ENCODE measurements at places on chromosomes 12 and 14.
A peak's percentile ranks its signal among the peaks of the same experiment; 100 is the strongest.

- no peak for DNase-seq
These were observed 61.5 kb downstream of the IQSEC3 start for GRCh38 chr12:128079-128478.

DNA sequence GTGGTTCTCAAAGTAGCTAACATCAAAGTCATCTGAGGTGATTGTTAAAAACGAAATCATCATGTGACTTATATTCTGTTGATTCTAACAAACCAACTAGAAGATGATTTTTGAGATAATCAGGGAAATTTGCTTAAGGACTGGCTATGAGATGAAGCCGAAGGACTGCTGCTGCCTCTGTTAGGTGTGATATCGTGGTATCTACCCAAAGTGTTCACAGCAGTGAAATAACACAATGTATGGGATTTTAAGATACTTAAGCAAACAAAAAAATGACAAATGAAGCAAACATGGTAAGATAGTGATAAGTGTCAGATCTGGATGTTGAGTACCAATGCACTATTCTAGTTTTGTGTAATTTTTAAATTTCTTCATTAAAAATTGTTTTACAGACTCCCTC, 59.1 kb downstream of the GXYLT1 start:
- no peak for DNase-seq

GRCh38 chr14:55556929-55557623, 22.9 kb upstream of the KTN1 start:
- DNase-seq = peak; percentile 81

- DNase-seq = no peak
These were observed 69.4 kb upstream of the PRIMA1 start for GRCh38 chr14:93857500-93858283.

DNA sequence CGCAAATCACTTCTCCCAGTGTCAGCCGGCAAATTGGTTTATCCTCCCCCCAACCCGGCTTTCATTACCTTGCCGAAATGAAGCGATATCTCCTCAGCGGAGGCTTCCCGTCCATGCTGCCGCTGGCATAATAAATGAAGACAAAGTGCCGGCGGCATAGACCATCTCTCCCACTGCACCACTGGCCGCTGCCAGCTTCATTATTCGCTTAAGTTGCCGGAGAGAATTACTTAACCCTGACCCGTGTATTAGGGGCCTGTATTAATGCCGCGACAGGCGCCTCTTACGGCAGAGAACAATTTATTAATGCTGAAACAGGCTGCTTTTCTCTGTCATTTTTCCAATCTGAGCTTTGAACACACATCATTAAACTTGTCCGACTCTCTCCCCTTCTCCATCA, 17.5 kb upstream of the GPATCH2L start:
- DNase-seq = no peak

DNA sequence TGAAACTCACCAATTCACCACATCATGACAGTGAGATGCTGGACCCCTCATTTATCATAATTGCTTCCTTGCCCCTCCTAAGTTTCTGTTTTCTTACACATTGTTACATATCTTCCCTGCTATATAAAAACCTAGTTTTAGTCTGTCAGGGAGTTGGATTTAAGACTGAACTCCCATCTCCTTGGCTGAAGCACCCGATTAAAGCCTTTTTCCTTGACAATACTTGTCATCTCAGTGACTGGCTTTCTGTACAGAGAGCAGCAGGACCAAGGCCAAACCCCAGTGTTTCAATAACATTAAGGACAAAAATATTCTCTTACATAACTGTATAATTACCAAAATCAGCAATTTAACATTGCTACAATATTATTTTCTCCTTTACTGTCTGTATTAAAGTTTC, 928.4 kb downstream of the TMTC2 start:
- no peak for DNase-seq

GRCh38 chr12:105706973-105707334, 376.5 kb downstream of the C12orf75 start:
- no peak for DNase-seq

GRCh38 chr12:82523996-82524395, 162.7 kb upstream of the TMTC2 start:
- no peak for DNase-seq

DNA sequence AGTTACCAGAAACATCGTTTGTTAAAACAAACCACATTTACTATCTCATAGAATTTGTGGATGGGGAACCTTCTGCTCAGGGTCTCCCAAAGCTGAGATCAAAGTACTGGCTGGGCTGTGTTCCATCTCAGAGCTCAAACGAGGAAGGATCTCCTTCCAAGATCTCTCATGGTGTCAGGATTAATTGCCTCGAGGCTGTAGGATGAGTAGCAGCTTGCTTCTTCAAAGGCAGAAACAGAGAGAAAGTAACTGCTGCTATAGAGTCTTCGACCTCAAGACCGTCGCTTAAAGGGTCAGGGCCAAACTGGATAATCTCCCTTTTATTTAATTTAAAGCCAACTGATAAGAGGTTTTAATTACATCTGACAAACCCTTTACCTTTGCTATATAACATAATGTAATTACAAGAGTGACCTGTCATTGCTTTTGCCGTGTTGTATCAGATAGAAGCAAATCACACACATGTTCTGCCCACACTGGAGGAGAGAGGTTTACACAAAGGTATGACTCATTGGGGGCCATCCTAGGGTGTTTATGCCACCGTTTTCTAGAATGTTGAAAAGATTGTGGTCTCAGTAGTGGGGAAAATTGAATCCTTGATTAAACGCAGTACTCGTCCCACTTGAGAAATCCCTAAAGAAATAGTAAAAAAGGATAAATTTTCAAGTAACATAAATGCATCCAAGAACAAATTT, 868.8 kb upstream of the TMEM132C start:
- DNase-seq = no peak

GRCh38 chr12:14635776-14636175, 60.6 kb downstream of the GUCY2C start:
- DNase-seq = no peak

DNA sequence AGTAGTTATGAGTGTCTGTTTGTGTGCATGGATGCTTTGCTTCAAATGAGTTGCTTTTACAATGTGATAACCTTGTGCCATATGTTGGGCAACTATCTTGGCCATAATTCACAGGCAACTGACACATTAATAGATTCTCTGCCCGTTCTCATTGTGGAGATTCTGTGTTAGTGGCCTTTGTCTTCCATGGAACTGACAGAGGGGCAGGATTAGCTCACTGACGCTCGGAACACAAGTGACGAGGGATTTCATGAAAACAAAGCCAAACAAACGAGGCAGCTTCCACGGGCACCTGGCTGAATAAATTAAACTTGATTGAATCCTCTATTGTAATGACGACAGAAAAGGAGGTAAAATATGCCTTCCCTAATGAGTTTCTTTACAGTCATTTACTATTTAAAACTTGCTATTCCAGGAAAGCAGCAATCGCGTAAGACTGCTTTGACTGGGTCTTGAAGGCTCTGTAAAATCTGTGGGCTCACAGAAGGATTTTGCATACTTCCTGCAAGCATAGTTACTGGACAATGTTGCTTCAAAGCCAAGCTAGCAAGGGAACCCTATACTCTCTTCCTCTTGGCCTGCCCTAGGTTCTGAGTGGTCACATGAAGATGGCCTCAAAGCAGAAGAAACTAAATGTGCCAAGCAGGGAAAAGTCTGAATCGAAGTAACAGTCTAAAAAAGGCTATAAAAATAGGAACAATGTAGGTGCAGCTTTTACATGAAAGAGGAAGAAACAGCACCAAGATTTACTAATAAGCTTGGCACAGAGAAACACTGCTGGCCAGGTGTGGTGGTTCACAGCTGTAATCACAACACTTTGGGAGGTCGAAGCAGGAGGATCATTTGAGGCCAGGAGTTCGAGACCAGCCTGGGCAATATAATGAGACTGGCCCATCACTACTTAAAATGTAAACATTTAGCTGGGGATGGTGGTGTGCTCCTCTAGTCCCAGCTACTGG, 28.1 kb upstream of the SINHCAF start:
- DNase-seq = no peak

GRCh38 chr14:65933400-65934069, 521.0 kb downstream of the FUT8 start:
- DNase-seq = no peak

DNA sequence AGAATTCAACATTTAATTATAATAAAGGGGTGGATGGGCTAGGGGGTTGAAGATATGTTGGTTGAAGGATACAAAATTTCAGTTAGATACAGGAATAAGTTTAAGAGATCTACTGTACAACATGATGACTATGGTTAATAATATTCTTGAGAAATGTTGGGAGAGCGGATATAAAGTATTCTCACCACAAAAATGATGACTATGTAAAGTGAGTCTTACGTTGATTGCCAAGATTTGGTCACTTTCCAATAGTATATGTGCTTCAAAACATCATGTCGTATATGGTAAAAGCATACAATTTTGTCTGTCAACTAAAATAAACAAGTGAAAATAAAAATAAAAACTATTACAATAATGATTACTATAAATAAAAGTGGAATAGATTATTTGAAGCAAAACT, 802.0 kb downstream of the C12orf50 start:
- no peak for DNase-seq

DNA sequence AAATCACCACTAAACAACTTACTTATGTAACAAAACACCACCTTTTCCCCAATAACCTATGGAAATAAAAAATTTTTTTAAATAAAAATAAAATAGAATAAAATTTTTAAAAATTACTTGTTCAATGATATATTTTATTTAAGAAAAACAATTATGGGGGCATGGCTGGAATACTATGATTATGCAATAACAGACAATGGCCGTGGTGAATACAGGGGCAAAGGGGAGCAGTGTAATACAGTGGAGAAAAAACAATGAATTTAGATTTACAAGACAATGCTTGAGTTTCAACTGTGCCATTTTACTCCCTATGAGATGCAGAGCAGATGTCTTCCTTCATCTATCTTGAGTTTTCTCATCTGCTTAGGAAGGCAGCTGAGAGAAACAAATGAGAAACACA, 72.9 kb downstream of the BLTP3B start:
- no peak for DNase-seq

DNA sequence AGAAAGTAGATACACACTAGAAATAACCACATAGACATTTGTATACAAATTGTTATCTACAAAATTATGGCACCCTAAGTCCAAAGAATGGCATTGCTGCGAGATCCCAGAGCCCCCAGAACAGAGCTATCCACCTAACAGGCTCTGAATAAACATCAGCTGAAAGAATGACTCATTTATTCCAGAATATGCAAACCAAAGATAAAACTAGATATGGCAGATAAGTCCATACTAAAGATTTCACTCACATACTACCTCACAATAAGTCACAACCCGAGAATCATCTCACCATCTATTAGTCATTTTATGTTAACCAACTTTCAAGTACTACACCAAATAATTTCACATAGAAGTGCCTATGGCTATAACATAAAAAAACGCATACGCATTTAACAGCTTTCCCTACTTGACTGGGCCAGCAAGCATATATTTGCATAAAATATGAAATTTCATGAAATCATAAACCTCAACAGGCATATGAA, 5.6 kb downstream of the CNIH1 start:
- no peak for DNase-seq

DNA sequence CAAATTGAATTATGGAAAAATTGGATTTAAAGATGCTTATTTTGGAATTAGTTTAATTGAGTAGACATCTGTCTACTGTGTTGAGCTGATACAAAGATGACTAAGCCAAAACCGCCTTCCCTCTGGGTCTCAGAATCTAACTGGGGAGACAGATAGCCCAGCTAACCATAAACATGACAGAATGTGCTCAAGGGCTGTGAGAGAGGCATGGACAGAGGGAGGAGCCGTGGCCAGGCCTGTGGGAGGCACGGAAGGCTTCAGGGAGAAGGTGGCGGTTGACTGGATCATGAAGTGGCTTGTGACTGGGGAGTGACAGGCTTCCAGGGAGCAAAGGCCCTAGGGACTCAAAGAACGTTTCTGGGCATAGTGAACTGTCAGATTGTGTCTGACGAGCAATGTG, 74.6 kb downstream of the DACT1 start:
- DNase-seq = no peak

DNA sequence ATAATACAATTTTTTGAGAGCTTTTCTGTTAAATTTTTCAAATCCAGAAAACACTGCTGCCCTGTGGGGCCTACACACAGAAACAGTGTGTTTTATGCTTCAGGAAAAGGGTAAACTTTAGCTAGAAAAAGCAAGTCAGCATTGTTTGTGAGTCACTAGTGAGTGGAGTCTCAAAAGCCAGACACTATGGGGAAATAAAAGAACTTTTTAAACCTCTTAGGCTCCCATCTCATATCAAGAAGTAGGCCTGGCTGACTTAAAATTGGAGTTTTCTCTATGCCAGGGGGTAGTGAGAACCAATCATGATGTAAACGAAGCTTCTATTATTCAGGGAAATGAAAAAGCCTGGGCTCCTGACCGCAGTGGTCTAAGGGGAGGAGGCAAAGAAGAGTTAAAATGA, 12.6 kb downstream of the GPR65 start:
- DNase-seq = no peak

- no peak for DNase-seq
These were observed 3.7 kb downstream of the MYO1A start for GRCh38 chr12:57046086-57046791.

DNA sequence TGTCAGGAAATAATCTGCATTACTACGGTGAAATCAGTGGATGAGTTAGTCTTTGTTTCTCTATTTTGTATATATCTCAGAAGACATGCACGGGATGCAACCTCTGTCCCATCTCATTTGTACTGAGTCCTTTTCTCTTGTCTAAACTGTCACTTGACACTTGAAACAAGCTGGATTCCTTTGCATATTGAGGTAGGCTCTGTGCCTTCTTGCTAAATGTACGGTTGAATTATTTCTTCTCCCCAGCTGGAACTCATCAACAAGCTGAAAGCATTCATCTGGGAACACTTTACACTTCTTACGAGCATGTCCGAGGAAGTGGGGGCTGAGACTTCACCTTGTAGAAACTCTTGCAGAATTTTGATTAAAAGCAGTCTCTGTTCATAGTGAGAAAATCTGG, 119.5 kb downstream of the VEZT start:
- peak; percentile 63 for DNase-seq

GRCh38 chr12:127101076-127101475, 1165.9 kb upstream of the TMEM132C start:
- DNase-seq = no peak

DNA sequence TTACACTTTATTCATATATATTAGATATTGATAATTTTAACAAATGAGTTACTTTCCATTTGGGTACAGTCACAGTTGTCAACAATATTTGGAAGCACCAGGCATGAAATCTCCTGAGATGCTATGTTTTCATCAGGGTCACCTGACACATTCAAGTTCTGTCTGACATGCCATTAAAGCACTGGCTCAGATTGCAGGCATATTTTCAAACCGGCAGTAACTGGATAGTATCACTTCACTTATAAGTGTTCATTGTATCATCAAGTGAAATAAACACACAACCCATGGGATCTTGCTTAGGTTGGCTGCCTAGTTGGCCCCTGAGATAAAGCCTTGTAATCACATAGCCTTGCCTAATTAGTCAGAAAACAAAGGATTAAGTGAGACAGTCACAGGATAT, 4.8 kb downstream of the IFNG start:
- DNase-seq = no peak

- DNase-seq = peak; percentile 53
These were observed 257.6 kb downstream of the EGLN3 start for GRCh38 chr14:33693237-33693636.

DNA sequence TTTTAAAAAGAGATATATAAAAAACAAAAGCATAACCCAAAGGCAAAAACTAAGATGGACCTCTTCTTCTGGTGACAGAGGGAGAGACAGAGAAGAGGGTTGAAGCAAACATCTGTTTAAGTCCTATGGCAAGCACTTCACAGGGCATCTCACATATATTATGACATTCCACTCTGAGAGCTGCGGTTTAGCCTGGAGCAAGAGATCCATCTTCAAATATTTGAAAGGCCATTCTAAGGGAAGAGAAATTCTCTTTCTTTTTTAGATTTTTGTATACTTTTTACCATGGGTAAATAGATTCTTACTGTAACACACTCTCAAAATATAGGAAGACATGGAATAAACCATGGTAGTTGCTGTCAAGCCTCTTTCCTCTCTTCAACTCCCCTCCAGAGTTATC, 204.1 kb downstream of the GXYLT1 start:
- DNase-seq = no peak
